ENCODE measurements at places on chromosomes 1 and 21. TPM values are rescaled to one million over a fixed set of nuclear protein-coding genes. Genes with fewer than 3 reads are reported as not detected.

CD244 gene
- 1.4 TPM for total RNA-seq

KCNH1 gene
- 2.8 TPM for total RNA-seq

SPRR3 gene
- not detected for total RNA-seq

ARMH1 gene
- total RNA-seq: 17.4 TPM

TTC39A gene
- 121 TPM for total RNA-seq

TDRD10 gene
- total RNA-seq: 50.9 TPM

CCDC181 gene
- 27.1 TPM for total RNA-seq

CTXND2 gene
- 1.0 TPM for total RNA-seq

MYOG gene
- 0.47 TPM for total RNA-seq

RHBG gene
- total RNA-seq: 2.0 TPM

AGPAT3 gene
- total RNA-seq: 64.5 TPM

ZNF648 gene
- 3.8 TPM for total RNA-seq
